ENCODE measurements at places on chromosomes 4 and X.

- DNase-seq, result no peak
Measured at GRCh38 chr4:90069151-90069550, 58.0 kb upstream of the CCSER1 start.

DNA sequence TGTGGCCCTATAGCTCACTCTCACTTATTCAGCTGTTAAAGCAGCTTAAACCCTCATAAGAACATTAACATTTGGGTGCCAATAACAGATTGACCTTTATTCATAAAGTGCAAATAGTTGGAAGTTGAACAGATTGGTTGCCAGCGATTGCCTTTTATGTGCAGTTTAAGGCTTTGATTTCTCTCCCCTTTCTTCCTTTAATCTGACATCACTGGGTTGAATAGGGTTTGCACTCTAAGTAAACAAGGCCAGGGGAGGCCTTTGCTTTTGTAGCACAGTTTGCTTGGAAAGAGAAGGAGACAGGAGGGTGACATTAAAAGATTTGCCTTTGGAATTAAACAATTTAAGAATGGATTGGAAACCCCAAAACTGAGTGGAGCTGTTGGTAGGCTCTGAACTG is 114.3 kb downstream of the NKX6-1 start:
- no peak for DNase-seq

- no peak for DNase-seq
Measured at GRCh38 chr4:79081973-79082372, 142.7 kb upstream of the PAQR3 start.

GRCh38 chr4:42144028-42144427 is 8.4 kb downstream of the BEND4 start:
- no peak for DNase-seq

DNA sequence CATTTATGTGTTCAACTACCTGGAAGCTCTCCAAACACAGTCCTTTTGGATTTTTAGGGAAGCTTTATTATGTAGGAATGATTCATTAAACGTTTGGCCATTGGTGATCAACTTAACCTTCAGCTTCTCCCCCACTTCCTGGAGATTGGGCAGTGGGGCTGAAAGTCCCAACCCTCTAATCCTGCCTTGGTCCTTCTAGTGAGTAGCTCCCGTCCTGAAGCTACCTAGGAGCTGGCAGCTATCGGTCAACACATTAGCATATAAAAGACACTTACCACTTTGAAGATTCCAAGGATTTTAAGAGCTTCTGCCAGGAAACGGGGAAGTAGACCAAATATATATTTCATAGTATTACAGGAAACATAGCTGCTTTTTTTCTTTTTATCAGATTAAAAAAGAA is 69.7 kb downstream of the MCUB start:
- no peak for DNase-seq

DNA sequence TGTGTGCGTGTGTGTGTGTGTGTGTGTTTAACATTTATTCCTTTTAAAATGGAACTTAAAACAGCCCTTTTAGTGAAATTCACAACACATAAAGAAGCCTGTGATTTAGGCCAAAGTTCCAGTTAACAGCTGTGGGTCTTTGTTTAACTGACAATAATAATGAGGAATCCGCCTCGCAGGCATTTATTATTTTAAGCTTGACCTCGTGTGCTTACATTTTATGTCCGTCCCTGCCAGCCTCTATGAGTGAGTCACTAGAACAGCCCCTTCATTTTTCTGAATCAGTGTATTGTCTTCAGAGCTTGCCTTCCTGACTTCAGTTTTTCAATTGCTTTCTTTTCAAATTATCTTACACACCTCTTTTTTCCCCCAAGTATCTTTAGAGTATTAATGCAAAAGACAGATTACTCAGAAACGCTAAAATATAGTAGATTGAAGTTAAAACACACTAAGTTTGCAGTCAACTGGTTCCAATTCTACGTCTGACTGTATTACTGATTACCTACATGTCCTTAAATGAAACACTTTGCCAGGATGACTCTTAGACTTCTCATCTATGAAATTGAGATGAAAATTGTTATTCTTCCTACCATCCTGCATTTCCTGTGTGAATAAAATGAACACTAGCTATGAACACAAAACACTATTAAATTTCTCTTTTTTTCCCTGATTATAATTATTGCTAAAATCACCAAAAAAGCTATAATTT is 319.6 kb upstream of the HS3ST1 start:
- no peak for DNase-seq

DNA sequence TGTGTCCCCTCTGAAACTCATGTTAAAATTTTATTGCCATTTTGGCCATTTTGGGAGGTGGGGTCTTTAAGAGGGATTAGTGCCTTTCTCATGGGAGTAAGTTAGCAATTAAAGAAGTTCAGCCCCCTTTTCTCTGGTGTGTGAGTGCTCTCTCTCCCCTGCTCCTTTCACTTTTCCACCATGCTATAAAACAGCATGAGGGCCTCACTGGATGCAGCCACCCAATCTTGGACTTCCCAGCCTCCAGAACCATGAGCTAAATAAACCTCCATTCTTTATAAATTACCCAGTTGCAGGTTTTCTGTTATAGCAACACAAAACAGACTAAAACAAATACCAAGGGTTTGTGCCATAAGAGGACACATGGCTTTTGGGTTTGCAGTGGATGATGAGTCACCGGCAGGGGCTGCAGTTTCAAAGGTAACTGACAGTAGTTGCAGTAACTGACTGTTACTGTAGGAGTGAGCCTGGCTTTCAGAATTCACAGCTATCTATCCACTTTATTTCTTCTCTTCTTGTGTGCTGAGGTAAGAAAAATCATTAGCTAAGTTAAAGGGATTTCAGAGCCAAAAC is 121.5 kb downstream of the PPEF1 start:
- DNase-seq, result no peak

- no peak for DNase-seq
Measured at GRCh38 chrX:20285511-20285910, 18.8 kb upstream of the RPS6KA3 start.

DNA sequence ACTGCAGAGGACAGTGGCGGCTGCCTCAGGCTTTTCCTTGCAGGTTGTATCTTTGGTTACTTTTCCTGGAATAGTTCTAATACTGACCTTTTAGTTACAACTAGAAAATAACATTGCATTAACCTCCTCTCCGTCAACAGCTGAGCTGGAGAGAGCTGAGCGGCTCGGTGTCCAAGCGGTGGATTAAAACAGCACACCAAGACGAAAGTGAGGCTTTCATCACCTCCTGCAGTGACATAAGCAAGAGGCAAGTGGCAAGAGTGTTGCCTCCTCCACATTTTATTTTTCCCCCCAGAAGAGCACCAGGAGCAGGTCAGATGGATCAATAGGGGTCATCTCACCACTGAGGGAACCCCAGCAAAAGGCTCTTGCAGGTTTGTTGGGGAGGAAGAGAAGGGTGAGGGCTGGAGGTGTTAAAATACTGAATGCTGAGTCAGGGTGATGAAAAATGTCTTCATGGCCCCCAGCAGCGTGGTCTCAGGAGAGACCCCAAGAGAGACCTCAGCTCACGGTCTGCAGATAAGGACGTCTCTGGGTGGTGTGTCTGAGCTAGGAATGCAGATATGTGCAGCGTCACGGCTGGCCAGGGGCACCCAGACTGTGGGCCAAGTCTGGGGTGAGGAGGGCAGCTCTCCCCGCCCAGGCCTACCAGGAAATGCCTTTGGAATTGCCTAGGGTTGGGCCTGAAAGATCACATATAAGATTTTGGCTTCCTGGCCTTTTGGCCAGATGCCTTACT is 50.3 kb downstream of the CASP3 start:
- no peak for DNase-seq

- no peak for DNase-seq
Measured at GRCh38 chrX:23871905-23872546, 35.7 kb downstream of the APOO start.

DNA sequence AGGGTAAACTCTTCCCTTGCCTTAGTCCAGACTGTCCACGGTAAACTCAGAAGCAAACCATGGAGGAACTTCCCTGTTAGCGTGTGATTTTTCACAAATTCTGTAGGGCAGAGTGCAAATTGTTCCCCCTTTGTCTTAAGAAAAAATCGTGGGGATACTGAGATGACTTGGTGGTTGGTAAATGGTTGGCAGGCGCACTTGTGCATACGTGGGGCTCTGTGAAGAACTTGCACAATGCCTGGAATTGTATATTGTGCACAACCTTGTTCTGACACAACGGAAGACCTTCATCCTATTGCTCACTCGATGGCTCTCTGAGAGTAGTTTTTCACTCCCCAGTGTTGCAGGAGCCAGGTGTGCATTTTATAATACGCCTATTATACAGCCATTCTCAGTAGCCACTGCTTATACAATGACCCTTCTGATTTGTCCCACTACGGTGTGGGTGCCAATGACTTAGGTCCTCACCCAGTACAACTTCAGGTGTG is 150.0 kb downstream of the SPRY1 start:
- no peak for DNase-seq

GRCh38 chr4:180925805-180926204 is 1317.4 kb upstream of the TENM3 start:
- DNase-seq, result no peak

GRCh38 chr4:6340446-6341015 is 70.9 kb downstream of the WFS1 start:
- DNase-seq, result no peak

DNA sequence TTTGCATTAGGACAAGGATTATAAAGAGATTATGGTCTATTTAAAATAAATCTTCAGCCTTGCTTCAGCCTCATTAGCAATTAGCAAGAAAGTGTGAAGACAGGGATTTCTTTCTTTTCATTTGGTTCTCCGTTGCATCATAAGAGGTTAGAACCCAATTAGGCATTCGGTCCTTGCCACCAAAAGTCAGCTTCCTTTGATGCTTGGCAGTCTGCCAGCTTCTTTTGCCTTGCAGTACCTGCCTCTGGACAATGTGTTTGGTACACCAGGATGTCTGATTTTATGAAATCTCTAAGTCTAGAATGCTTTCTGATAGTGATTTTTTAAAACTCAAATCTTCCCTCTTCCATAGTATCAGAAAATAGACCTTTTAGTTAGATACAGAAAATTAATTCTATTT is 12.4 kb downstream of the SMIM20 start:
- DNase-seq, result no peak

DNA sequence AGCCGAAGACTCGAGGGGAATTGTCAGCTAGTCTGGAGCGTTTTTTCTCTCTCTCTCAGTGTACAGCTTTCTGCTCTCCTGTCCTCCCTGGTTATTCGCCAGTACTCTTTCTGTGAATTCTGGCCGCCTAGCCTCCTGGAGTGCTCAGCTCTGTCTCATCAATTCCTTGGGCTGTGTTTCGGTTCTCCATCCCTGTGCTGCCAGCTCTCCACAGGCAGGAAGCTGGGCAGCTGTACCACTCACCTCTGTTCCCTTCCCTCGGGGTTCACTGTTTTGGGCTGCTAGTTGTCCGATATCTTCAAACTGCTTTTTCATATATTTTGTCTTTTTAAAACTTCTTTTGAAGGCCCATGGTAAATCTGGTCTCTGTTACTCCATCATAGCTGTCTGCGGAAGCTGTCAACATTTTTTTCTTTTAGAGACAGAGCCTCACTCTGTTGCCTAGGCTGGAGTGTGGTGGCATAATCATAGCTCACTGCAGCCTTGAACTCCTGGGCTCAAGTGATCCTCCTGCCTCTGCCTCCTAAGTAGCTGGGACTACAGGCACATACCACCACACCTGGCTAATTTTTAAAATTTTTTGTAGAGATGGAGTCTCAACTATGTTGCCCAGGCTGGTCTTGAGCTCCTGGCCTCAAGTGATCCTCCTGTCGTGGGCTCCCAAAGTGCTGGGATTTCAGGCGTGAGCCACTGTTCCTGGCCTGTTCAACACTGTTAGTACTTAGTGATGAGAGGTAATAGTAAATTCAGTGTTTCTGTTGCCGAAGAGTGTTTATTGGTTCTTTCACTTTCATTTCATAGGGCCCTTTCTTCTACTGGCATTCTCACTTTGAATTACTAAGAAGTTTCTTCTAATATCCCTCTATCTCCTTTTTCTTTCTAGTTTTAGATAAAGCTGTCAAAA is 18.6 kb downstream of the ZCCHC4 start:
- DNase-seq, result no peak

GRCh38 chr4:7626531-7626930 is 191.8 kb upstream of the PSAPL1 start:
- DNase-seq, result no peak

DNA sequence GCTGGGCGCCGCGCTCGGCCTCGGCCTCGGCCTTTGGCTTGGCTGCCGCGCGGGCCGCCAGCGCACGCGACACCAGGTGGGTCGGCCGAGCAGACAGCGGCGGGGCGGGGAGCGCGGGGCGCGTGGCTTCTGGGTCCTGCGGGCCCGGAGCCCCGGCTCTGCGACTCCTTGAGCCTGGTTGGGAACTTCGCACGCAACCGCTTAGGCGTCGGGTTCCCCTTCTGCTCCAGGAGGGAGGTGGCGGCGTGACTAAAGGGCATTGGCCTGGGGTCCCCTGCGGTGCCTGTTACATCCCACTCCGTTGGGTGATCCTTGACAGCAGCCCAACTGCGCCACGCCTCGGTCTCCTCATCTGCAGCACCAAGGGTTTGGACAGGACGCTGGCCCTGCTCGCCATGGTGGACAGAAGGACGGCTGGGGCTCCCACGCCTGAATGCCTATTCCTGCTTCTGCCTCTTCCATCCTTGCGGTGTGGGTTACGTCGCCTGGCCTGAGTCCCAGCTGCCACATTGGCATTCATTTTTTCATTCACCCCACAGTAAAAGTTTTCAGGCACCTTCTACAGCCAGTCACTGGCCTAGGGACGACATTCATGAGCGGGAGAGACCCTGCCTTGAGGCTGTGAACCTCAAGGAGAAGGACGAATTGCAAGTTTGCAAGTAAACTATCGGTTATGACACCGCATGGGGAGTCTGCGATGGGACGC is 631 bp downstream of the EVC start:
- no peak for DNase-seq

- DNase-seq, result no peak
Measured at GRCh38 chr4:15990570-15991285, 27.8 kb upstream of the FGFBP2 start.

GRCh38 chr4:183635321-183635720 is 23.7 kb downstream of the RWDD4 start:
- DNase-seq, result no peak

DNA sequence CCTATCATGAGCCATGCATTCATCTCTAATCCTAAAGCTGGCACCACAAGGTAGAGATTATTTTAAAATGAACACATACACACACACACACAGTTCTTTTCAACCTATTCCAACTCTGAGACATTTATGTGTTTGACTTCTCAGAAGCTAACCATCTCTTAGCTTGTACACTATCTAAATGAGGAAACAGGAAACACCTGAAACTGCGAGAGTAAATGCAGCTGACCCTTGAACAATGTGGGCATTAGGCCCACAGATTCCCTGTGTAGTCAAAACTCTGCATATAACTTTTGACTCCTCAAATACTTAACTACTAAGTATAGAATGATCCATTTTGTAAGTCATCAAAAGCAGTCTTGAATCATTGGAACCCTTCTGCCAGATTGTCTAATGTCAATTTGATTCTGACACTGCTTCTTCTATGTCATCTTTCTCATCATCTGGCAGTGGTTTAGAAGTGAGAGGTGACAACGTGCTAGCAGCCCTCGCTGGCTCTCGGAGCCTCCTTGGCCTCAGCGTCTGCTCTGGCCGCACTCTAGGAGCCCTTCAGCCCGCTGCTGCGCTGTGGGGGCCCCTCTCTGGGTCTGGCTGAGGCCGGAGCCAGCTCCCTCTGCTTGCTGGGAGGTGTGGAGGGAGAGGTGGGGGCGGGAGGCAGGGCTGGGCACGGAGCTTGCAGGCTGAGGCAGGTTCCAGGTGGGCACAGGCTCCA is 21.4 kb upstream of the IL15 start:
- no peak for DNase-seq
